ENCODE measurements at places on chromosomes 1 and 21.

GRCh38 chr1:24759492-24759891 is 14.2 kb downstream of the CLIC4 start:
- DNase-seq, result no peak

DNA sequence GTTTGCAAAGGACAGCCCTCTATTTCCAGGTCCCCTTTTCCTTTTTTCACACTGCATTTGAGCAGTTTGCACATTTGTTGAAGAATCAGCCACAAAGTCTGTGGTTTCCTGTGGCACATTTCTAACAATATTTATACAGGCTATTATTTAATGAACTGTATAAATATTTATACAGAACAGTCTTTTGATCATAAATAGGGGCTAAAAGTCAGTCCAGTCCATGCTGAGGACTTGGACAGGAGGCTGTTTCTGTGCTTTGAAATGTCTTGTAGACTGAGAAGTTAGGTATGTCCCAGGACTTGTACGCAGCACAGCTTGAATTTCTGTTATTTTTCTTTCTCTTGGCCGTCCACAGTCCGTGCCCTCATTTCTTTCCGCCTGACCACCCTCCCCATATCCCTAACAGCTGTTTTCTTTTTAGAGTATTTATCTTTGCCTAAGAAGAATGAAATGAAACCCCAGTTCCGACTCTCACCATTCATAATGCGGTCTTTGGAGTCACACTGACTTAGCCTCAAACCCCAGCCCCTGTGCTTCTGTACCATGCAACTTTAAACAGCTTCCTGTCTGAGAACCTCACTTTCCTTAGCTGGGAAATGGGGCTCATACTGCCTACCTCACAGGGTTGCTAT is 19.7 kb downstream of the FGGY start:
- DNase-seq, result no peak

DNA sequence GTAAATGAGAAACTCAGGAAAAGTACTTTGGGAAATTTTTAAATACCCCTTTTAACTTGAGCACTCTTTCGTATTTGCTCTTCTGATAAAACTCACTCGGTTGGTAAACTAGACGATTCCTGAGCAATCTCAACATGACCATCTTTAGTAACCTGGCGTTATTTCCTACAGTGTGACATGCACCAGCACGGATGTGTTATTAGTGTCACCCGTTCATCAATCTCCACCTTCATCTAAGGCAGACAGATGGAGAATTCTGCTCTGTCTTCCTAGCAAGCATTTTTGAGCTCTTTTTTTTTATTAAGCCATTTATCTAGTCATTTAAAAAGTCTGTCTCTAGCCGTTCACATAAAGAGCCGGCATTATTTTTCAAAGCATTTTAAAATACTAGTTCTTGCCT is 155.2 kb downstream of the DISP1 start:
- no peak for DNase-seq

GRCh38 chr1:64984737-64985136 is 18.4 kb upstream of the JAK1 start:
- no peak for DNase-seq

DNA sequence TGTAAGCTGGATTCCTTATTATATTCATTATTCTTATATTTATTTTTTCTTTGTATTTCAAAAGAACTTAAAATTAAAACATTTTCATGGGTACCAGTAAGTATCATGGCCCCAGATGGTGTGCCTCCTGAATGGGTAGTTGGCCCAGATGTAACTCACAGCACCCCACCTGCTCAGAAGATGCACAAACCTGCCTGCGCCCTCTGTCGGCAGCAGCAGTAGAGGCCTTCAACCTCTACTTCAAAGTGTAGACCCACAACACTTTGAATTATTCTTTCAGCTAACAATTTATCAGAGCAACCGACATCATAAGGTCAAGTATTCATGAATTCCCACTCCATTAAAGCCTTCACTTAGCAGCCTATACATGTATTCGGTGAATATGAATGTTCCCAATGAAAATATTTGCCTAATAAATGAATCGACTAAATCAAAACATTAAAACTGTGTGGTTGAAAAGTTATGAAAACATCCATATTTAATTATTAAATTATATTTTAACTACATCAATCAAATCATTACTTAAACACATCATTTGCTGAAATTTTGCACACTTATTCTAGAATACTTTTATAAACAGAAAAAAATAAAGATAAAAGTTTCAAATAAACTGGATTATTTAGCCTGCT is 25.4 kb downstream of the PIGM start:
- DNase-seq, result peak; percentile 60
